ENCODE measurements at places on chromosomes 13 and 19. TPM values are rescaled to one million over a fixed set of nuclear protein-coding genes. Genes with fewer than 3 reads are reported as not detected.

Gene ZNF773
- total RNA-seq = 9.0 TPM

Gene KIR2DL3
- not detected for total RNA-seq

Gene FSD1
- total RNA-seq = 58.8 TPM

Gene ZNF121
- 220 TPM for total RNA-seq

Gene RNF17
- total RNA-seq = not detected

Gene SWSAP1
- total RNA-seq = 3.1 TPM

Gene SPRED3
- 7.1 TPM for total RNA-seq

Gene CNN1
- 32.4 TPM for total RNA-seq

Gene C13orf42
- total RNA-seq = 11.7 TPM

Gene REEP6
- 13.4 TPM for total RNA-seq

Gene CBARP
- total RNA-seq = 18.0 TPM

Gene CYP2A7
- 0.78 TPM for total RNA-seq

Gene CEBPA
- total RNA-seq = 3.0 TPM

Gene PARP4
- 36.8 TPM for total RNA-seq

- no peak for DNase-seq
Measured at GRCh38 chr19:15108845-15109767, 1.9 kb downstream of the SYDE1 start.

DNA sequence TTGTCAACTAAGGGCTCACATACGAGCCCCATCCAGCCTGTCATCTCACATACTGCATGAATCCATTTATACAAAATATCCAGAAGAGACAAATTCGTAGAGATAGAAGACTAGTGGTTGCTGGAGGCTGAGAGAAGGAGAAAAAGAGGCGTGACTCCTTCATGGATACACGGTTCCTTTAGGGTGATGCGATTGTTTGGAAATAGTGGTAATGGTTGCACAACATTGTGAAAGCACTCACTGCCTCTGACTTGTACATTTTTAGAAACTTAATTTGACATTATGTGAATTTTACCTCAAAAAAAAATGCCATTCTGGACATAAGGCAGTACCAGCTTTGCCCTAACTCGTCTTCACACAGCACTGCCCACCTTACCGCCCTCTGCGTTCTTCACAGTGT, 27.3 kb downstream of the IGFL1 start:
- no peak for DNase-seq

DNA sequence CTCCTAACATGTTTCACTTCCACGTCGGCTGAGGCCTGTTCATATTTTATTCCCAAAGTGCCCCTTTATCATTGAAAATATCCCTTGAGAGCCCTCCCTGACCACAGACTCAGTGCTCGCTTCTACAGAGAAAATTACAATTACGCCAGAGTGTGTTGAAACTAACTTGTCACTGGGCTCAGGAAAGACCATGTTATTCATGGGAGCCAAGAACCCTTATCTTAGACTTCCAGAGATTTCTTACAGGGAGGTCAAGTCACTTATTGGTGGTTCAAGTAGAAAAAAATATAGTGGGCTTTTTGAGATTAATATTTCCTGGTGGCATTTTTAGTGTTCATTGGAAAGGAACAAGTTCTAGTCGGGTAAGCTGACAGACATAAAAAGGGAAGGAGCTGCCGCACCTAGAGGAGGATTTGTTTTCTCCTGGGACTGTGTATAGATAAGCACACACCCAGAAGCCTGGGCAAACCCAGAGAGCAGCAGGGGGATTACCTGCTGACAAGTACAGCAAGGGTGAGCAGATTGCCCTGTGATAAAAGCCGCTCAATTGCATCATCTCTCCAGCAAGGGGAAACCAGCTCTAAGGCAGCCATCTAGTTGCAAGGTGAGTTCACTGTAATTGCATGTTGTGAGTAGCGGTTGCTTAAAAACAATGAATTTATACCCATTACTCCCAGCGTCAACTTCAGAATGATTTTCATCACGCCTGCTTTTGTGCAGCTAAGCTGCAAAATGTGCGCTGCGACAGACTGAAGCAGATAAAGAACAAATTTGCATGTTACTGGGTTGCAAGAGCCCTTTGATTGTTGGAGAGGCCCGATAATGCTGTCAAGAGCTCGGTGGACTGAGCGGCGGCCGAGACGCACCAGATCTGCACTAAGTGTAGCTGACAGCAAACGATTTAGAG, 46.2 kb downstream of the DCT start:
- DNase-seq = peak; percentile 9

DNA sequence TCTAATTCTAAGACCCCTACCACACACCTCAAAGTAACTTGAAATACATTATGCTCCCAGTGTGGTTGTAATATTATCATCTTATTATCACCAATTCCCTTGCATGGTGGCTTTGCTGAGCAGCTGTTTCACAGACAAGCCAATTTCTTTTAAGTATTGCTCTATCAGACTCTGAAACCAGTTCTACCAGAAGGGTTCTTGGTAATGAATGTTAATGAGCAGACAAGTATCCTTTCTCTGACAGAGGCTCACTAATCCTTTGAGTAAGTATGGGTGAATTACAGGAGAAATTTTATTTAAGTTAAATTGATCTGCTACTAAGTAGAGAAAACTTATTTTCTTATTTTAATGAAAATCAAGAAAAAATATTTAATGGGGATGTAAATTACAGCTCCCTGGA, 326.0 kb downstream of the GPC6 start:
- no peak for DNase-seq

DNA sequence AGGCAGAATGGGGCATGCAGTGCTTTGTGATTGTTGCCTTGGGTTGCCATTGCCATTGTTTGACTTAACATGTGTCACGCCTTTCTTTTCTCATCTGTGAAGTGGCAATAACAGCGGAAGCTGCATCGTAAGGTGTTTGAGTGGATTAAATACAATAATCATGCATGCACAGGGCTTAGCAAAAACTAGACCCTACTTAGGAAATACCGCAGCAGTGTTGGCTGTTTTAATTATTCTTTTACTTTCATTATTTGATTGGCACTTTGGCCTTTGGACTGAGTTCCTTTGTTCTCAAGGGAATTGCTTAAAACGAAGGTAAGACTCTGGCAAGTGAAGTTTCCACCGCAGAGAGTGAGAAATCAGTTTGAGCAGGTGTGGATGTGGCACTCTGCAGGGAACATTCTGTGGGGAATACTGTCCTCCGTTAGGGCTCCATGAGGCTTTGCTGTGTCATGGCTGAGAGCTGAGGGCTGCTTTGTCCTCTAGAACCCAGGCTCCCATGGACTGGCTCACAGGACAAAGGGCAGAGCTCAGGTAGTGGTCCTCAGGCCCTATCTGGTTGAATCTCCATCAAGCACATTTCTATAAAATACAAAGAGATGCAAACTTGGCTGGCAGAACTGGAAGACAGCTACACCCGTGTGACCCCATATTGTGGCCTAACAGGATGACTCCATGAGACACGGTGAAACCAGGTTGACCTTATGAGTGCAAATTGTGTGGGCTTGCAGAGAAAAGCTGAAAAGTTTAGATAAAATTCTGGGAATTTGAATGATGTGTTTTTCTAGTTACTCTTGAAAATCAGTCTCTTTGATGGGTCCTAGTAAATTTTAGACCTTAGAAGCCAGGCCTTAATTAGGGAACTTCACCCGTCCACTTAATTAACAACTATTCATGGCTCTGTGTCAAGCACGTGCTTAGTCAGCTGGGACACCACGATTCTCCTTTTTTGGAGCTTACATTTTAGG, 407.2 kb downstream of the KCNRG start:
- DNase-seq = no peak

GRCh38 chr13:105349082-105349723, 1186.3 kb downstream of the EFNB2 start:
- DNase-seq = no peak

DNA sequence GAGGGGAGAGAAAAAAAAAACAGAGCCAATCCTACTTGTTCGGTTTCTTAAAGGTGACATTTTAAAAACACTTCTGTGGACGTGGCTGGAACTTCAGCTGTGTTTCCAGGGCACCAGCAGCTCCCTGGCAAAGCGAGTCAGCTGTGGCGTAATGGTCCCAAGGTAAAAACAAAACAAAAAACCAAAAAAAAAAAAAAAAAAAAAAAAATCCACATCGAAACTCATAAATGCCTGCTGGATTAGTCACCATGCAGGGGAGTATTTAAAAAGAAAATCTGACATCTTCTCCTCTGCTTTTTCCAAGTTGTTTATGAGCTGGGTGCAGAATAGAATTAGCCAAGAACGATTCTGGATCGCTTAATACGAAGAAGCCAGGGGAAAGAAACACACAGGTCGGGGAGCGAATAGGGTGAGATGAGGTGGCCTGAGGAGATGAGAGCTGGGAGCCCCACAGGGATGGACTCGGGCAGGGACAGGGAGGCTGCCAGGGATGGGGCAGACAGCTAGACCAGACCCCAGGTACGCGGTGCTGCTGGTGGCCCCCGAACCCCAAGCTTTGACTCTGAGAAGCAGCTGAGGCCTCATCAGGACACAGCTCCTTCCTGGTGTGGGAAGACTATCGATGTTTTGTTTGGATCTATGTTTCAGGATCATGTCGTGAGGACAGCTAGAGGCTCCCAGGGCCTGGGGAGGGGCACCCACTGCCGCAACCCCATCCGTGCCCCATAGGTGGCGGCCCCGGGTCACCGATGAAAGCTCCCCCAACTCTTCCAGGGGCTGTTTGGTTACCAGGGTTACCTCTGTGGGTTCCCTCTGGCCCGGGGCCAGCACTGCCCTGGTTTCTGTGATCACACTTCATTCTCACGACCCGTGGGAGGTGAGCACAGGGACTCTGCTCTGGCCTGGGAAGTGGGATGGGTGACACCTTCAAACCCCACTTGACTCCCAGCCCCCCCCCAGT, 3.1 kb upstream of the CTXN1 start:
- DNase-seq = peak; percentile 90

DNA sequence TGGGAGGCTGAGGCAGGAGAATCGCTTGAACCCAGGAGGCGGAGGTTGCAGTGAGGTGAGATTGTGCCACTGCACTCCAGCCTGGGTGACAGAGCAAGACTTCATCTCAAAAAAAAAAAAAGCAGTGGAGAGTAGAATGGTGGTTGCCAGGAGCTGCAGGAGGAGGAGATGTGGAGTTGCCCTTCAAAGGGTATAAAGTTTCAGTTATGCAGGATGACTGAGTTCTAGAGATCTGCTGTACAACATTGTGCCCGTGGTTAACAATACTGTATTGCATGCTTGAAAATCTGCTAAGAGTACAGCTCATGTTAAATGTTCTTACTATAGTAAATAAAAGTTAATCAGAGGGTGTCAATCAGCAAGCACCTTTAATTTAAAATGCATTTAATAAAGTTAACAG, 28.4 kb upstream of the LATS2 start:
- DNase-seq = no peak

DNA sequence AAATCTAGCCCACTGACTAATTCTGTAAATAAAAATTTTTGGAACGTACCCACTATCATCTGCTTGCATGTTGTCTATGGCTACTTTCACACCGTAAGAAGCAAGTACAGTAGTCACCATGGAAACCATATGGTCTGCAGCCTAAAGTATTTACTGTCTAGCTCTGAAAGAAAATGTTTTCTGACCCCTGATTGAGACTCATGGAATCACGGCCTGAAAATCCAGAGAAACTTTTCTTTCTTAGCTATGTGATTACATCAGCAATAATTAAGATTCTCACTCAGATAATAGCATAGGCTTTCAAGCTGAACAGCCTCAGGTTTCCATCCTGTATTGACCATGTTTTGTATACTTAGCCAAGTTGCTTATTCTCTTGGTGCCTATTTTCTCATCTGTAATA, 264.6 kb downstream of the NHLRC3 start:
- DNase-seq = no peak

GRCh38 chr13:113762538-113762937, 3.5 kb downstream of the TMEM255B start:
- no peak for DNase-seq

DNA sequence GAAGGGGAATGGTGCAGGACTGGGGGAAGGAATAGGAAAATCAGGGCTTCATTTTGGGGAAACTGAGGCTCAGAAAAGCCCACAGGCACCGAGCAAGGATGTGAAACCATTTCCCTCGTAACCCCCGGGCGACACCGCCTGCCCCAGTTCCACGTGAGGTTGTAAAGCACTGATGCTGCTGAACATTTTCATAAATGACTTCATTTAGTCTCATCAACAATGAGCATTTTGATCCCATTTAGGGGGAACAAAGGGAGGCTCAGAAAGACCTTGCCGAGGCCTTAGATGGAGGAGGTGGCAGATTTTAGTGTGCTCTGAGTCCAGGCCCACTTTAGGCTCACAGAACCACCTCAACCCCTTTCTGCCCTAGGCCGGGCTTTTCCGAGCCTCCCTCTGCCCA, 20.5 kb upstream of the FBXO27 start:
- no peak for DNase-seq

- DNase-seq = no peak
Measured at GRCh38 chr13:78779608-78780007, 120.7 kb upstream of the OBI1 start.

DNA sequence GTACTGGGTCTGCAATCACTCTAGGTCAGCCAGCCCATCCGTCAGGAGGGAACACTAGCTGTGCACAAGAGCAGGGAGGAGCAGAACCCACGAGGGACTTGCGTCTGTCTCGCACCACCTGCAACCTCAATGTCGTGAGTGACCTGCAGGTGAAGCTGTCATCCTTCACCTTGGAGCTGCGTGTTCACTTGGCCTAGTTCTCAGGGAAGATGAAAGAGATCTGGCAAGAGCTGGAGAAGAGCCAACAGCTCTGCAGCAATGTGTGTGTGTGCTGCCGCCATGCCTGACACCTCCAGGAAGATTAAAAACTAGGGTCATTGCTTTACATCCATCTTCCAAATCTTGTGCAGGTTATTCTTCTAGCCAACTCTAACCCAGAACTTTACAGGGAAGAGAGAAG, 117.6 kb upstream of the MRI1 start:
- no peak for DNase-seq
